Stromal cell of bone marrow (primary cell): ENCODE measurements at places on chromosomes 1 and 21.

DNA sequence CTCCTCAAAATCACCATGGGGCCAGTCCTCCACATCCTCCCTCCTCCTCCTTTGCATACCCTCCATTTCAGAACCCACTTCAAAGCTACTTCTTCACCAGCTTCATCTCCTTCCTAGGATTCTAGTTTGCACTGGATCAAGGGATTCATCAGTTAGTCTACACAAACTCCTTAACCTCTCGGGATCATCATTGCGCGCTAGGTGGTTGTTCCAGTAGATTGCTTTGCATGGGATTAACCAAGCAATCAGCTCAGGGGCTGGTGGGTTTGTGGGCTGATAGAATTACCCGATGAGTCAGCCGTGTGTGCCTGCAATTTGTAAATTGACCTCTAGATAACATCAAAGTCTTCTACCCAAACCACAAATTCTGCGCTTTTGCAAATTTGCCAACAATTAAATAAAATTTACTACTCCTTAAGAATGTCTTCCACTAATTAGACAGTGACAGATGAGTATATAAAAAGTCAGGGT, 7.7 kb downstream of the KANK4 start:
- DNase-seq: no peak

GRCh38 chr1:154923695-154924094, 12.8 kb downstream of the PMVK start:
- no peak for DNase-seq

DNA sequence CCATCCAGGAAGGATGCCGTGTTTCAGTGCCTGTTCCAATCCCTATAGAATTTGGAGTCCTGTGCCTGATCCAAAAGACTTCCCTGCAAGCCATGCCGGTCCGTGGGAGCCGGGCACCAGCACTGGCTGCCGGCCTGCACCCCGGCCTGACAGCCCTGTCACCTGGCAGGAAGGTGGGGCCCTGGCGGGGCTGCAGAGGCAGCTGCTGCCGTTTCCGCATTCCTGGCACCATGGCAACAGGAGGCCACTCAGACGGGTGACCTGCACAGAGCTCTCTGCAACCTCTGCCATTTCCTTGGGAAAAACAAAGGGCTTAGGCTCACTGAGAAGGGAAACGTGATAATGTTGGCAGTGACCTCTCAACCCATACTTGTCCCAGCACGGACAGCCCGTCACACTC, 63.2 kb upstream of the TMEM51 start:
- DNase-seq: no peak

- DNase-seq: peak; percentile 29
These were observed 1.1 kb downstream of the NMNAT2 start for GRCh38 chr1:183416850-183417771.

DNA sequence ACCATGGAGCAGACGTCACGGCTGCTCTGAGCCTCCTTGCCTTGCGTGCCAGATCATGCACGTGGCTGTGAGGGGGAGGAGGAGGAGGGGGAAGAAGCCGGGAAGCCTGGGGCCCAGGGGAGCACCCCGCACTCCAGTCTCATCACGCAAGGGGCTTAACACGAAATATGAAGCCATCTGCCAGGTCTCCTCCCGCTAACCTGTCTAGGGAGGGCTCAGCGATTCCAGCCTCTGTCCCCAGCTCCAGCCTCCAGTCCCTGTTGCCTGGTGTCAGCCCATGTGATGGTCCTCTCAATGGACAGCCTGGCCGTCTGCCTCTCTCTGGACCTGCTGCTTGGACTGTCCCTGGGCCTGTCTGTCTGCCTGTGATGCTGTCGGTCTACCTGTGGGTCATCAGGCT, 22.5 kb upstream of the C1QA start:
- DNase-seq: no peak

GRCh38 chr1:928825-929661, 5.3 kb downstream of the SAMD11 start:
- DNase-seq: no peak

DNA sequence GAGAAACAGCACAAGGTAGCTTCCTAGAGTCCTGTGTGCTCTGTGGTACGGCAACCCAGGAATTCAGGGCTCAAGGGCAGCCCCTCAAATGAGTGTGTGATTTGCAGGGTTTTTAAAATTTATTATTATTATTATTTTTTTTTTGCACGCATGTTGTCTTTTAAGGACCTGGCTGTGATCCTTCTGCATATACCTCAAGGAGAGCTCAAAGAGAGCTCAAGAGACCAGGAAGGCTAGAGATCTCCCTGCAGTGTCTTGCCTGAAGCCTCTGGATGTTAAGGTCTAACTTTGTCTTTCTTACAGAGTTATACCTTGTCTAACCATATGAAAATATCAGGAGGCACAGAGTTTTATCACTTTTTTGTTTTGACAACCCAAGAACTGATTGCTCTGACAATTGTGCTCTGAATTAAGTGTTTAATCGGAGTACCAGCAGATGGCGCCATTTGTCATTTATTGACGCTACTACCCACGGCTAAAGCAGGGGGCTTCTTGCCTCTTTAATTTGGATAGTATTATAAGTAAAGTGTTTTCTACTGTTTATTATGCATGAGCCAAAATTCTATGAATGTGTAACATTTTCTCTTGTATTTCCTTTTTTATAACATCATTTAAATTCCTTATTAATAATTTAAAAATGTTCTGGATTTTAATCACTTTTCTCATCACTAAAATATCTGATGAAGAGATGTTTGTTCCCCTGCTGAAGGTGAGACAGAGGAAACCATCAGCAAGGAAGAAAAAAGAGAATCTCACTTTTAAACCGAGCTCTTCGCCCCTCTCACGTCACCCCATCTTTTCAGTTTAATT, 35.8 kb upstream of the LMO4 start:
- peak; percentile 25 for DNase-seq

DNA sequence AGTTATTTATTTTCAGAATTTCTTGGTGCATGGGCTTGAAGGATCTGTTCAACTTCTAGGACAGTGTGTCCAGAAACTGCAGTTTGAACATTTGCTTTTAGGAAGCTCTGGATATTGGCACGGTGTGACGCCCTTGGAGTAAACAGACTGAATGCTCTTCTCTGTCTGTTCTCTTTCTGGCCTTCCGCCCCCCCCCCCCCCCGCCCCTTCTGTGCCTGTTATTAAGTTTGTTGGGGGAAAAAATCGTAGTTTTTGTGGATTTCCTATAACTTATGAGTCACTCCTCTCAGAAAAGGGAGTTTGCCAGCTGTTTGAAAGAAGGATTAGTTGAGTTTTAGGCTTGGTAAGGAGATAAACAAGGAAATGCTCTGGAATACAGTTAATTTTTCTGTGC, 1.2 kb downstream of the KCTD3 start:
- DNase-seq: peak; percentile 62

GRCh38 chr1:20947409-20947808, 160.3 kb upstream of the HP1BP3 start:
- DNase-seq: no peak

GRCh38 chr1:201476670-201477344, 7.8 kb upstream of the PHLDA3 start:
- DNase-seq: no peak

DNA sequence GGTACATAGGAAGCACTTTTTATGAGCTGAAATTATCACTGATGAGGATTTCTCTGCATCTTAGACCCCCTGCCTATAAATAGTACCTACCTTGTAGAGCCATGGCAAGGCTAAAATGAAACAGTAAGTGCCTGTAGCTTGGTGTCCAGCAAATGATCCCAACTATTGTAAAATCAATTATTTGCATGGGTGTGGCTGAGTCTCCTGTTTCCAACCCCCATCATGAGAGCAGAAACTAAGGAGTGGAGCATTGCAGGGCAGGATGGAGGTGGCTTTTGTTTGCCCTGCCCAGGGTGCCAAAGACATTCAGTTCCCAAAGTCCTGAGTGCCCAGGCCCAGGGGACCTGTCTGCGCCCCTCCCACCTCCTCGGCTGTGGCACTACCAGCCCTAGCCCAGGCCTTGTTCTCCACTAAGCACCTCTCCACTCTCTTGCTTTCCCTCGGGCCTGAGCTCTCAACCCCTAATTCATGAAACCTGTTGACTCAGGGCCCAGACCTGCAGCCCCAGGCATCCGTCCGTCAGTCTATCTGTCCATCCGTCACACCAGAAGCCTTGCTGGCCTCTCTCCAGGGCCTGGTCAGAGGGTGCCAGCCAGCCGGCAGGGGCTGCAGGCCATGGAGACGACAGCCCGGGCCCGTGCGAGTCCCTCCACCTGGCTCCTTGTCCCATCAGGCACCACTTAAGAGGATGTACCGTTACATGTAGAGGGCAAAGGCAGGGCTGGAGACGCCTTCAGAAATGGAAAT, 39.6 kb downstream of the PAX7 start:
- no peak for DNase-seq

- no peak for DNase-seq
These were observed 10.2 kb downstream of the ARHGEF16 start for GRCh38 chr1:3464649-3465025.

DNA sequence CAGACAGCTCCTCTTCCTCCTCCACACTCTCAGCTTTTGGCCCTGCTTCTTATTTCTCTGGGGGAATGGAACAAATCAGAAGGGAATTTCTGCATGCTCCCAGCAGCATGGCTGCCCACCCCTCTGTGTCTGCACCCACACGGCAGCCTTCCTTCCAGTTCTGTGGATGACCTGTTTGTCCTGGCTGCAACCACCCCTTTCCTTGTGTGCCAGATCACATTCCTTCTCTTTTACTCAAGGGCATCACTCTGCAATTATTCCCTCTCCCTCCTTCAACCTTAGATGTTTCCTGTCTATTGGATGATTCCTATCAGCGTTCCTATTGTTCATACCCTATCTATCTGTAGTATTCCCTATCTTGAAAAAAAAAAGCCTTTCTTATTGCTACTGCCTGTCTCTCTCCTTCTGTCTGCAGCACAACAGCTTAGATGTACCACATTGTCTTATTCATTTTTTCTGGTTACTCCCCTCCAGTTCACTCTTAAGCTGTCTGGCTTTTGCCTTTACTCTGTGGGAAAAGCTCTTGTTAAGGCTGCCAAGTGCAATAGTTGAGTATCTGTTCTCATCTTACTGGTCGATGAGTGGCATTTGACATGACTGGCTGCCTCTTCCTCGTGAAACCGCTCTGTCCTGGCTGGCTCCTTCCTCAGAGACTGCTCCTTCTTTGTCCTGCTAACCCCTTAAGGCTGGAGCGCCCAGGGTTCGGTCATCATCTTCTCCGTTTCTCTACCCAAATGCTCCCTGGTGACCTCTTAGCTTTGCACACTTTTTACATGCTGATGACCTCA, 351.1 kb downstream of the CAMTA1 start:
- no peak for DNase-seq

DNA sequence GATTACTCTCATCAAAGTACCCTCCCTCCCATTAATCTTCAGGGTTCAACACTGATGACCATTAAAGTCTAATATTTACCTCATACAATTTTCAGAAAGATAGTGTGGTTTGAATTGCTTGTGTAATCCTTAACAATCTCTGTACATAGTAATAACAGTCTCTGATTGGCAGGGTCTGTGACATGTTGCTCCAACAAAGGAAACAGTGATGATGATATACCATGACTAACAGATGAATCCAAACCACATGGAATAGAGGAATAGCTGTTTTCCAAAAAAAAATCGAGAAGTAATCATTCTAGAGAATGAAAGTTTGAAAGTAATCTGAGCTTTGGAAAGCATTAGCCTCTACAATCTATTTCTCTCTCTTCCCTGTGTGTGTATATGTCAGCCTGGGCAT, 610.1 kb upstream of the NEGR1 start:
- peak; percentile 37 for DNase-seq

DNA sequence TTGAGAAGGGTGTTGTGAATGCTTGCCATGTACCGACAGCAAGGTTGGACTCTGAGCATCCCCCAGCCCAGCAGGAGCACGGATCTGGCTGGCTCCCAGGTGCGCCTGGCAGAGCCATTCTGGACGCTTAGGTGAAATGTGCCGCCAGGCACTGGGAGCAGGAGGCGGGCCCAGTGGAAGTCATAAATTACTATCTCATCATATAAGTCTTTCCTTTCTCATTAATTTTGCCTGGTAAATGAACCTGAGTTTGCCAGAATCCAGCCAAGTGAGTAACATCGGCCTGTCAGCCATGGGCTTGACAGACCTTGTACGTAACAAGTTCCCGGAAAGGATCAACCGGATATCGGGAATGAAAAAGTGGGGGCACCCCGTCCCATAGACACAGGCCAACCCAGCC, 179.5 kb upstream of the ARHGEF16 start:
- no peak for DNase-seq

DNA sequence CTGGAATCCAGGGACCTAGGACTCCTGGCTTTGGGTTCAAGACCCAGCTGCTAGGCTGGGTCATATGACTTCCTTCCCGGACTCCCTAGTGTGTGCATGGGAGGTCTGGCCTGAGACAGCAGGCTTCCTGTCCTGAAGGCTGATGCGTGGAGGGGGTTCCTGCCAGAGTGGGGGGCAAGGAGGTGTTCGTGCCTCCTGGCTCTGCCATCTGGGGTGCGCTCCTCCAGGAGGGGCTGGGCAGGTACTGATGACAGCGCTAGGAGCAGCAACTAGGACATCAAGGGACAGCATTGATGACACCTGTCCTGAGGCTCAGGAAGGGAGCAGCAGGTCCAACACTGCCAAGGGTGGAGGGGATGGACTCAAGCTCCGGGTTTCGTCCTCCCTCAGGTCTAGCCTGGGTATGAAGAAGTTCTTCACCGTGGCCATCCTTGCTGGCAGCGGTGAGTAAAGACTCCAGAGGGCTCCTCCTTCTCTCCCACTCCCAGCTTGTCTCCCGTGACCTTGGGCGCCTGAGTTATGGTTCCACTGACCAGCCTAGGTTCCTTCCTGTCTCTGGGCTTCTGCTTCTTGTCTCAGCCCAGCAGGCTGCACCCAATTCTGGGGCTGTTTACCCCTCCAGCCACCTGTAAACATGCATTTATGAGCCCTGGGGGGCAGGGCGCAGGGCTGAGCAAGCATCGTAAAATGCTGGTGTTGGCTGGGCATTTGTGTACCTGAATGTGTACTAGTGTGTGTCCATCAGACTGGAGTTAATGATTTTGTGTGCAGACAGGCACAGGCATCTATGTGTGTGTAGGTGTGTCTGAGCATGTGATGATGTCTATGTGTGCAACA, 871 bp downstream of the PLA2G2F start:
- no peak for DNase-seq

DNA sequence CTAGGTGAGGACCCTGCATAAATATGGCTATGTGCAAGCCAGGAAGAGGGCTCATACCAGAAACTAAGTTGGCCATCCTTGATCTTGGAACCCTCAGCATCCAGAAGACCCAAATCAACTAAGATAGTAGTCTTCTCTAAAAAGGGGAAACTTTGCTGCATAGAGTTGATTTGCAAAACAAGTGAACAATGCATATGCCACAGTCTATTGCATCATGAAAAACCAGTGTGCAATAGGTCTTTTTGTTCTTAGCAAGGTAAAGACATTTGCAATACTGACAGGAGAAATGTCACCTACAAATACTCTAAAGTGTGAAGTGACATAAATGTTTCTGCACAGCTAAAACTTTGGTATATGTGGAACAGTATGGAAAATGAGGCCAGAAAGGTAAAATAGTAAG, 2.0 kb upstream of the IFI16 start:
- DNase-seq: no peak

GRCh38 chr1:35773711-35774110, 3.9 kb upstream of the CLSPN start:
- no peak for DNase-seq

DNA sequence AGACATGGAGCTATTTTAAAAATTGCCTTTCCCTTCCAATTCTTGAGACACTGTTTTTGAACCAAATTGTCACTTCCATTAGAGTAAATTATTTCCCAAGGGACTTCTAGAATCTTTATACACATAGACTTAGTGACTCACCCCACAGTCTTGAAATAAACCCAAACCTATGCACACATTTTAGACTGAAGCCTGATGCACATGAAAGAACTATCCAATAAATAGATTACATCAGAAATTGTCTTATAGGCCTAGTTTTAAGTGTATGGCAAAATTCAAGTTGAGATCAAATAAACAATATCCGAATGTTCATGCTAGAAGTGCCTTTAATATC, 32.2 kb upstream of the ZNF326 start:
- no peak for DNase-seq
